Retina (tissue), 1 donor: ENCODE measurements at places on chromosomes 16 and 17.

DNA sequence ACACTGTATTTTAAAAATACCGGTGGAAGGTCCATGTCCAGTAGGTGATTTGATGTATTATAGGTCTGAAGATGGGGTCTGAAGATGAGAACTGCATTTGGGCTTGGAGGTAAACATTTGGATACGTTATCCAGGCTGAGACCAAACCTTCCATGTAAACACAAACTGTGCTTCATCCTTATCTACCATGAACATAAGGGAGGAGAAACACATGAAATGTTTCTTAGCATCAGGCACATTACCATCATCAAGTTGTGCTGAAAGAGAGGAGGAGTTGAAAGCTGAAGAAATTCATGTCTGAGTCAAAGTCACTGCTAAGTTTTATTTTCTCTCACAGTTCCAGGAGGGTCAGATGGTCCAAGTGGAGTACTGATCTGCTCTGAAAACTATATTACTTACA, 11.4 kb downstream of the SF3B3 start:
- DNase-seq, result no peak

DNA sequence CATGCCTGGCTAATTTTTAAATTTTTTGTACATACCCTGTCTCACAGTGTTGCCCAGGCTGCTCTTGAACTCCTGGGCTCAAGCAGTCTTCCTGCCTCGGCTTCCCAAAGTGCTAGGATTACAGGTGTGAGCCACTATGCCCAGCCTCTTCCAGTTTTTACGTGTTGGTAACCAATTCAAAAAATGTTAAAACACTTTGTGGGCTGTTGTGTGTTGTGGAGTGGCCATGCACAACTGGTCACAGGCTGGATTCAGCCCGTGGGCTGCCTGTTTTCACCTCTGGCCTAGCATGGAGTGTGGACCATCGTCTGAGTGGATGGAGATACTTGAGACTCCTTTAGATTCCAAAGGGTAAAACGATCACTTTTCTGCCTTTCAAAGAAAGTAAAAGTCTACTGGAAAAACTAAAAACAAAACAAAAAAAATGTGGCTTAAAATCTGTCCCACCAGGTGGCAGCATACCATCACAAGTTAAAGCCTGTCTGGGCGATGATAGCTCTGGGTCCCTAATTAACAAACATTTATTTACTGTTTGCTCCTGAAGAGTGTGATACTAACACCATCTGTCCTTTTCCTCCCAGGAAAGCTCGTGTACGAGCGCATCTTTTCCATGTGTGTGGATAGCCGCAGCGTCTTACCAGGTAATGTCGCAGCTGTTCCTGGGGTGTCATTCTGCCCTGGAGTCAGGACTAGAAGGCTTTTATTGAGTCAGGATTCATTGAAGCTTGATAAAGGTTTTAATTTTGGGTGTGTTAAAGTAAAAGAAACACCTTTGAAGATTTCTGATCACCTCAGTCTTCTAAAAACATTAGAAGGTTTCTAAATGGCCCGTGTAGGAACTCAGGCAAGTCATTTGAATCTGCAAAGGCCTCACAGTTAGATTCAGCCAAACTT, 45.8 kb downstream of the VPS35L start:
- peak; percentile 52 for DNase-seq

GRCh38 chr17:51947160-51947735, 211.3 kb downstream of the CA10 start:
- no peak for DNase-seq

- DNase-seq, result no peak
Measured at GRCh38 chr16:50114357-50115129, 38.6 kb upstream of the TENT4B start.

DNA sequence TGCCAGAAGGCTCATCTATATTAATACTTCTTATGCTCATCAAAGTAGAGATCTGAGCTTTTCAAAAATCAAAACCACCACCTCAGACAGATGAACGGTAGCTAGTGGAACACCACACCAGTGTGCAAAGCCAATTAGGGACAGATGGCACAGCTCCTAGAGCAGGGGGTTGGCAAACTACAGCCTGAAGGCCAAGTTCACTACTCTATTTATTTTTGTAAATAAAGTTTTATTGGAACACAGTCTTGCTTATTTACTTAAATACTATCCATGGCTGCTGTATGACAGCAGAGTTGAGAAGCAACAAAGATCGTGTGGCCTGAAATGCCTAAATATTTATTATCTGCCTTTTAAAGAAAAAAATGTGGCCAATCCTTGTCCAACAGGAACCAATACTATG, 56.8 kb downstream of the AMFR start:
- no peak for DNase-seq

DNA sequence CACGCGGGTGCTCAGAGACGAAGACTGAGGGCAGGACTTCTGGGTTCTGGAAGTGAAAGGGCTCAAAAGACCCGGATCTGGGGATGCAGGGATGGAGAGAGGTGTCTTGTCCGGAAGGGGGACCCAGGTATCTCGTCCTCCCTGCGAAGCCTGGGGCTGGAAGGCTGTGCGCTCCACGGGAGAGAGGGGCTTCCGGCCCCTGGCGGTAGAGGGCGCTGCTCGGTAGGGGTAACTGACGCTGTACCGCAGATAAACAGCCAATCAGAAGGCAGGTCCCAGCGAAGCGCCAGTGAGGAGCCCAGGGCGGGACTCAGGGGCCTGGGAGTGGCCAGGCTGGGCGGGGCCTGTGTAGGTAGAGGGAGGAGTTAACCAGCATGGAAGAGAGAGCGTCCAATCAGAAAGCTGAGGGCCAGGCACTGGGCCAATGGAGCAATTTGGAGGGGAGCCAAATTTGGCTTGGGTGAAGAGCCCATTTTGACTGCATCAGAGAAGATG, 804 bp downstream of the TGFB1I1 start:
- no peak for DNase-seq

DNA sequence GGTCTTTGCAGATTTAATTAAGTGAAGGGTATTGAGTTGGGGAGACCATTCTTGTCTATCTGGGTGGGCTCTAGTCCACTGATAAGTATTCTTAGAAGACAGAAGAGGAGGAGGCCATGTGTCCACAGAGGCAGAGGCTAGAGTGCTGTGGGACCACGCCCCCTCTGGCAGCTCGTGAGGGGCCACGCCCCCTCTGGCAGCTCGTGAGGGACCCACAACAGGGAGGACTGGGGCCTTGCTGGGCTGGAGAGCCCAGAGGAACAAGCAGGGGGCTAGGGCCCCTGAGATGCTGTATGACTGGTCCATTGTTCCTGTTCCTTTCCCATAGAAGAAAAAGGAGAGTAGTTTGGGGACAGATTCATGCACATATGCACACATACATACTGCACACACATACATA, 106.8 kb downstream of the METRNL start:
- DNase-seq, result no peak

DNA sequence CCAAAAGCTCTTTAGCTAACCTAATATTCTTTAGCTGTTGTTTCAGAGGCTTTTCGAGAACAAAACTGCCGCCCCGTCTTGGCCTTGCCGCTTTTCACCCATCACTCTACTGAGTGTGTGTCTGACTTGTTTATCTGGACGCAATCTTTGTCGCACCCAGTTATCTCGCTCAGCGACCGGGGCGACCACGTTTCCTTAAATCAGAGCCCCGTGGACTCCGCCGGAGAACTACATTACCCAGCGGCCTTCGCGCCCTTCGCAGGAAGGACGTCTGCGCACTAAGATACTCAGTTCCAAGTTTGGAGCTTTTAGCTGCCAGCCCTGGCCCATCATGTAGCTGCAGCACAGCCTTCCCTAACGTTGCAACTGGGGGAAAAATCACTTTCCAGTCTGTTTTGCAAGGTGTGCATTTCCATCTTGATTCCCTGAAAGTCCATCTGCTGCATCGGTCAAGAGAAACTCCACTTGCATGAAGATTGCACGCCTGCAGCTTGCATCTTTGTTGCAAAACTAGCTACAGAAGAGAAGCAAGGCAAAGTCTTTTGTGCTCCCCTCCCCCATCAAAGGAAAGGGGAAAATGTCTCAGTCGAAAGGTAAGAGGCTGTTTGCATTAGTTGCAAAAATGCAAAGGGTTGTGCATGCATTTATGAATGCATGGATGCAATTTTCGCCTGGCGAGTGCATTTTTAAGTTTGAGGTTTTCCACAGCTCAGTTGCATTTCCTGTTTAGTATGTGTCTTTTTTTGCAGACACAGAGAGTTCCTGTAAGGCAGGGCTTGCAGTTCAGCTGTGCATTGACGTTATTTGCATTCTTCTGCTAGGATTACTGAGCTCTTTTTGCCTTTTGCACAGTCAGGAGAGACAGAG, at the start of gene MAP2K6:
Gene MAP2K6, plus strand, starts transcription at position 290 of the 867 bp plus-strand sequence. Its CDS starts 288 bp downstream, at position 578.
- peak; percentile 90 for DNase-seq

- DNase-seq, result no peak
Measured at GRCh38 chr16:27921134-27921533, 142.4 kb downstream of the GSG1L start.
